Stimulated activated CD8-positive, alpha-beta memory T cell treated with anti-CD3 and anti-CD28 coated beads, Interleukin-4, amount 100 ng/mL, for 48 hours (primary cell): ENCODE measurements at places on chromosomes 6 and 20.

- no peak for DNase-seq
Observed at GRCh38 chr6:106227612-106228507, 97.7 kb downstream of the ATG5 start.

GRCh38 chr6:147530132-147531060 is 21.9 kb downstream of the SAMD5 start:
- DNase-seq = no peak

DNA sequence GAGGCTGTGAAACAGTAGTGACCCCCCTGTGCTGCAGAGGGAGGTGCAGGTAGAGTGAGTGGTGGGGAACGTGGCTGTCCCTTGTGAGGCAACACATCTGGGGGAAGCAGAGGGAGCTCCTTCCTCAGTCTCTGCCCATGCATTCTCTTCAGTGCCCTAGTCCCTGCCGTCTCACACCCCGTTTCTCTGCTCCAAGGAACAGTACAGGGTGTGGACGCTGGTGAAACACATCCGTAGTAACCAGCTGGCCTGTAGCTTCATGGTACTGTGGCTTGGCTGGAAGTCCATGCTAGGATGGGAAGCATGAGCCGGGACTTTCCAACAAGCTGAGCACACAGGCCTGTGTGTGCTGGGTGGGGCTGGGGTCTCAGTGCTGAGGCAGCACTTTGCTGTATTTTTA is 25.4 kb upstream of the CST3 start:
- DNase-seq = no peak

DNA sequence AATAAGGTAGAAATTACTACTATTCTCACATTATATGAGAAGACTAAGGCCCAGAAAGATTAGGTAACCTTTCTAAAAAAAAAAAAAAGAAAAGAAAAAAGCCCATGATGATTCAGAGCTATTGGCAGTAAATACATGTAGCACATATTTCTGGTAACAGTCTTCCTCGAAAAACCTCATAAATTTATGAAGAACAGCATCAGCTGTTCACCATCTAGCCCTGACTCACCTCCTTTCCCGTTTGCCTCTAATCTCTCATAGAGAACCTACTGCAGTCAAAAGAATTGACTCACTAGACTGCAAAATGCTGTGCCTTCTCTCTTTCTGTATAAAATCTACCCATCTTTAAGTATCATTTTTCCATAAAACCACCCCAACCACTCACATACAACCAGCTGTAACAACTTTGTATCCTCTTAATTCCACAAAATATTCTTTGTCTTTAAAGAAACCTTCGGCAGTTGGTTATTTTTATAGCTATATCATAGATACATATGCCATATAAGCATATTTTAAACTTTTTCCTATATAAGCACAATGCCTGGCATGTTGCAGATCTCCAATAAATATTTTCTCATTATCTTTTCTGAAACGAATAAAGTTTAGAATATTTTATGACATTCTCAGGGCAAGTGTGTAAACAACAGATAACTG is 152.7 kb upstream of the ENPP5 start:
- no peak for DNase-seq

GRCh38 chr6:111329882-111330633 is 153.0 kb downstream of the REV3L start:
- no peak for DNase-seq

DNA sequence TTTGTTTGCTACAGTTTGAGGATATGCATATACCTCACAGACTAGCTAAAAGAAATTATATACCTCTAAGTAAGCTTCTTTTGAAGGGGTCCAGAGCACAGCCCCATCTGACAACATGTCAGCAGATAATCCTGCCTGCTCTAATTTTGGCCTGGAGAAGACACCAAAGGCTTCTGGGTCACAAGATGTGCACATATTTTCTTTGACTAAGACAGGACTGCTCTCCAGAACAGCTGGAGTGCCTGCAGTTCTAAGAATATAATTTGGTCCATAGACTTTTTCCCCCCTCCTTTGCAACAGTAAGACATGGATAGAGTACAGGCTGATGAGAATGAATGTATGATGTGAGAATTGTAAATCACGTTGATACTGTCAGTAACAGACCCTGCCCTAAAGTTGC is 107.9 kb upstream of the KCNK16 start:
- no peak for DNase-seq

- peak; percentile 22 for DNase-seq
Observed at GRCh38 chr20:64115171-64115911, 8.0 kb upstream of the NPBWR2 start.
